Naive thymus-derived CD8-positive, alpha-beta T cell (primary cell): ENCODE measurements at places on chromosomes 1 and 21.

DNA sequence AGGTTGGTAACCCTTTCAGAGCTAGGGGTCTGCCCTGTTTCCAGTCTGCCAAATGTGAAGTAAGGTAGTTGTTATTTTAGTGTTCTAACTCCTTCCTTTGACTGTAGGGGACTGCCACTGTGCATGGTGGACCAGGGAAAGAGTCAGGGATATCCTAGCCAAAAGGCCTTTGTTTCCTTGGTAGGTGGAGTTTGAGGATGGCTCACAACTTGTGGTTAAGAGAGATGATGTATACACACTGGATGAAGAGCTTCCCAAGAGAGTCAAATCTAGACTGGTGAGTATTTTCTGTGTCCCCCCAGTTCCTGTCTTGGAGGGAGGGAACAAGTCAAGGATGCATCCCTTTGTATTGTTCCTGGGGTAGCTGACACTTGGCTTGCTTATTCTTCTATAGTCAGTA lies 3.5 kb upstream of the ST3GAL3 start:
- DNase-seq = no peak

GRCh38 chr1:67816506-67816905 lies 16.8 kb downstream of the GNG12 start:
- DNase-seq = no peak

DNA sequence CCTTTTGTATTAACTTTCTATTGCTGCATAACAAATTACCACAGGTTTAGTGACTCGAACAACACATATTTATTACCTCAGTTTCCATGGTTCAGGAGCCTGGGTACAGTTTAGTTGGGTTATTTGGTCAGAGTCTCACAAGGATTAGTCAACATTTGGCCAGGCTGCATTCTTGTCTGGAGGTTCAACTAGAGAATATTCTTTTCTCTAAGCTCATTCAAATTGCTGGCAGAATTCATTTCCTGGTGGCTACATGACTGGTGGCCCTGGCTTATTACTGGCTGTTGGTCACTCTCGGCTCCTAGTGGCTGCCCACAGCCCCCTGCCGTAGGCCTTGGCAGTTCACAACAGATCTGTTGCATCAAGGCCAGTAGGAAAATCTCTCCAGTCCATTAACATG lies 81.1 kb upstream of the ADAR start:
- DNase-seq = no peak

GRCh38 chr1:159208175-159208825 lies 3.6 kb downstream of the ACKR1 start:
- DNase-seq = no peak

DNA sequence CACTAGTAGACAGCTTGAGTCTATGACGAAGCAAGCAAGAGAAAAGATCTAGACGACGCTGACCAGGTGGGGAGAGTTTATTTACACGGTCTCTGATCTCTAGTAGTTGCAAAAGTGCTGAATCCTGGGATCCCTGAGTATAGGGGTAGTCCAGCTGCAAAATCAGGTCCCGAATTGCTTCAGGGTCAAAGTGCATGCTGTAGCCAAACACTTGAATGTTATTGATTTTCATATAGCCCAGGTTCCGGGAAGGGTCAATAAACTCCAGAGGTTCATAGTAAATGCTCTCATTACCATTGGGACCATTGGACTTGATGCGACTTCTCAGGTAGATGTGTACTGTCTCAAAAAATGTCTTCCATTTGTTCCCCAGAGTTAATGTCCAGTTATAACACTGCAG lies 379.6 kb downstream of the BRINP3 start:
- no peak for DNase-seq
